ENCODE measurements at places on chromosomes 3 and 15.
A peak's percentile ranks its signal among the peaks of the same experiment; 100 is the strongest.

- DNase-seq, result no peak
Measured at GRCh38 chr3:36447061-36447460, 66.8 kb downstream of the STAC start.

GRCh38 chr3:168051531-168052471 is 43.9 kb downstream of the GOLIM4 start:
- DNase-seq, result peak; percentile 51

GRCh38 chr3:190175490-190175889 is 54.8 kb upstream of the P3H2 start:
- no peak for DNase-seq

DNA sequence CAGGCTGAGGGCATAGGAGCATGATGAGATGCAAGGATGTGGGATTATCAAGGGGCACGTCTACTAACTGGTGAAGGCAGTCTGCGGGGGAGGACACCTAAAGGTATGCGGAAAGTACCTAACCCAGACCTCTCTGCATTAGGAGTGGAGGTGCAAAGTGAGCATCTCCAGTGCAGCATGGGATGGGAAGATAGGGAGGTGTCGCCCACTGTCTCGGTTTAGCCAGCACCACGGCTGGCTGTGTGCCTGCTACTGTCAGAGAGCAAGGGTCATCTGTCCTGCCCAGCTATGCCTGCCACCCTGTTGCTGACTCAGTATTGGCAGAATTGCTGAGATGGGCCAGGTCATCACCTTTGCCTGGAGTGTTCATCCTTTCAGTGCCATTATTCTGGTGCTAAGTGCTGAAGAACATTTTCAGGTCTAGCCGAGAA is 40.1 kb downstream of the OXNAD1 start:
- DNase-seq, result no peak

GRCh38 chr3:56833536-56833935 is 31.8 kb upstream of the ARHGEF3 start:
- no peak for DNase-seq

DNA sequence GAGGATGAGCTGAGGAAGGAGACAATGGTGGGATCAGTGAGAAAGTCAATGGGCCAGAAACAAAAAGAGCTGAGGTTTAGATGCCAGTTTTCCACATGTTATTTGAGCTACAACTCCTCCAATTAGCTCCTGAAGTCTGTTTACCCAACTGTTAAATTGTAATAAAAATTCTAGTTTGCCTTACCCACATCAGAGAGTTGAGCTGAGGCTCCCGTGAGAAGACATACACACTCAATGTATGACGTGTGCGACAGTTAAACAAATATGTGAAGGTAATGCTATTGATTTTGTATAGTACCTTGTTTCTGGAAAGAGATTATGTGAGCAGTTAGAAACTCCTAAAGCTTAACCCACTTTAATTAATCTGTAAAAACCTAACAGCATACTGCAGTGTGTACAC is 318.1 kb upstream of the GRM7 start:
- DNase-seq, result no peak

DNA sequence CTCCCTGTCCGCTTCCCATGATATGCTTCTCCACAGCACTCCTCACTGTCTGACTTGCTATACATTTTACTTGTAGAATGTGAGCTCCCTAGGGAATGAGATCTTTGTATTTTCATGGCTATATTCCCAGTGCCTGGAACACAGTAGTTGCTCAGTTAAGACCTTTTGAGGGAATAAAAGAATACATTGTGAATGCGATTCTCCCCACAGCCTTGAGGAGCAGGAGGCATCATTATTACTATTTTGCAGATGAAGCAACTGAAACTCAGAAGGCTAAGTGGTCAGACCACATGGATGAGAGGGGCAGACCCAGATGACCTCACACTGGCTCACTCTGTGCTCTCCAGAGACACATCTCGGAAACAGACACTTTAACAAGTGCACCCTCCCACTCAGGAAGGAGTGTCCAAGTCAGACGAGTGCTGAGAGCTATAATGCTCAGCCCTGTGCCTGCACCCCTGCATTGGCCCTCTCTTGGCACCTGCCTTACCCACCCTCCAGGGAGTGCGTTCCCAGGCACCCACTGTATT is 46.8 kb downstream of the SST start:
- no peak for DNase-seq

DNA sequence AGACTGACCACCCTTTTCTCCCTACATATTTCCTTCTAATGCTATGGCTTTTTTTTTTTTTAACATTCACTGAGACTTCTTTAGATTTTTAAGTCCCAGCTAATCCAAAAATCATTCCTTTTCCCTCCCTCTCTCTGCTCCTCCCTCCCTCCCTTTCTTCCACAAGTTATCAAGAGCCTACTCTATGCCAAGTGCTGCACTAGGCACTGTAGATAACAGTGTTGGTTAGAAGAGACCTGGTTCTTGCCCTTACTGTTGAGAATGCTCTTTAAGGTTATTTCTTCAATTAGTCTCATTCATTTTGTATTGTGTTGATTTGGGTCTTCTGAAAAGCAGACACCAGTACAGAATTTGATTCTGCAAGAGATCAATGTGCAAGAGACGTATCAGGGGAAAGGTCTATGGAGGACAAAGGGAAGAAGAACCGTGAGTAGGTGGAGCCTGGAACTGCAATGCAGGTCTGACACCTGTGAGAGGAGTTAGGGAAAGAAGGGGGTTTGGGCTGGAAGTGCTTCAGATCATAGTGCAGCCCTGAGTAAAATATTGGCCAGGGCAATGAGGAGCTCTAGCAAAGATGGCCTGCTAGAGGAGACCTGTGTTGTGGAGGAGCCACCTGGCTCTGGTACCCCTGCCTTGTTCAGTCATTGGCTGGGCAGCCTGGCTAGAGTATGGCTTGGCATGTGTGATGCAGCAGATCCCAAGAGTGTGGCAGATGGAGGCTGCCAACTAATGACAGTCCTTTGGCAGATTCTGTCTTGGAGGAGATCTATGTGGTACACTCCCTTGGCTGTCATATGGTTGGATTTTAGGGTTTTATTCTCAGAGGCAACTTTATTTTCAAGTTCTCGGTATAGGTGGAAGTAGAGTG is 9.7 kb upstream of the PCOLCE2 start:
- no peak for DNase-seq

- DNase-seq, result peak; percentile 6
Measured at GRCh38 chr3:173065543-173065981, 75.5 kb downstream of the SPATA16 start.

DNA sequence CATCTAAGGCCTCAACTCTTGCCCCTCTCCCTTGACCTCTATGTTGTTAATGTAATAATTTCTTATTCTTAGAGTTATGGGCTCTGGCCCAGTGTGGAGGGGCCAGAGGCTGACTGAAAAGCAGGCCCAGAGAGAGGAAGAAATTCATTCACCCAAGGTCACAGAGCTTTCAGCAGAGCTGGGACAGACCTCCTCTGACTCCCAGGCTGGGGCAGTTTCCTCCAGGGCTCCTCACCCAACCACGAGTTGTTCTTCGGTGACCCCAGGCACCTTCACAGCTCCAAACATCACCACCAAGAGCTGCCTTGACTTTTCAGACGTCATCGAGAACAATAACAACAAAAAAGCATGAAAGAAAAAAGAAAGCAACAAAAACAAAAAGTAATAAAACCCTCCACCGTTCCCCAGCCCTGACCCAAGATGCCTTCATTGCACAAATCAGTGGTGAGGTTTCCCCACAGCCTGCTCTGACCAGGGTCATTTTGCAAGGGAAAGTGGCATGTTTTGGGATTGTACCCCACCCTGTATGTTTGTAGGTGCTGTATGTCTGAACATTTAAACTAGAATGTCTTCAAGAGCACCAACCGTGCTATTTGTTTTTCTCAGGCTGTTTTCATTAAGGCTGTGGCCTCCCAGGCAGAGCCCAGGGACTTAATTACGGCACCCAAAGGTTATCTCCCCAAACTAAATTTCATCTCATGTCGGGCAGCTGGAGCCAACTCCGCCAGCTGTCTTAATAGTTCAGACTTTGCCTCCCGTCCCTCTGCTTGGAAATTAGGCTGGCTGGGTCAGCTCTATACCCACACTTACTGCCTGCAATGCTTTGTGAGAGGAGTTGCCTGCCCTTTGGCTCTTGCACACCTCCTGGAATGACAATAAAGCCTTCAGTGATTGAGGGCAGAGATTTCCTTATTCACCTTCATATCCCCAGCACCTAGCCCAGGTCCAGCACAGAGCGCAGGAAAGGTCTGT is 173.8 kb downstream of the RPLP1 start:
- no peak for DNase-seq

DNA sequence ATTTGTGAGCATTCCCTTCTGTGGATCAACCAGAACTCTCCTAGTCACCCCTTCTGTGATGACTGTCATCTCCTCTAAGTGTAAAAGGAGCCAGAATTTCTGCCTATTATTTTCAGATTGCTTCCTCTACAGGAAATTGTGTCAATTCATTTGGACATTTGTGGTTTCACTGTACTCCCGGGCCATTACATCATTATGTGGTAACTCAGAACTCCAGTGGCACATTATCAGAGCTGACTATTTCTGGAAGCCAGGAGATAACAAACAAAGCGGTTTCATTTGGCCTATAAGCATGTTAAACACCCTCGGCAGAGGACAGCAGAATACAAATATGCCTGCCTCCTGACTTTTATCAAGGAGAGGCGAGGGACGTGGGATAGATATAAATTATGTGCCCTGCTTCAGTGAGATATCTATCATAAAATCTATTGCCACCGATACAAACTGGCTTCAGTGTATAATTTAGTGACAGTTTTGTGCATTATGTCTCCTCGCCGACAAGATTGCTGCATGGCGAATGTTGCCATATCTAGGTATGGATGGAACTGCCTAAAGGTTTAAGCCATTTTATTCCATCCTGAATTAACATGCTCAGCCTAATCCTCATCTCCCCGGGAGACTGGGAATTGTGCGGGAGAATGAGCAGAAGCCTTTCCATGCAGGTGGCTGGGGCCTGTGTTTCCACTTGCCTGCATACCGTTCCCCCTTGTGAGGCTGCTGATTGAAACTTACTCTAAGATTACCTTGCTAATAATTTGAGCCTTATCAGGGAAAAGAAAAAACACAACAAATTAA is 193.4 kb upstream of the SEMA6D start:
- DNase-seq, result no peak

GRCh38 chr3:195151402-195151801 is 119.6 kb downstream of the XXYLT1 start:
- no peak for DNase-seq

GRCh38 chr3:180563406-180563805 is 38.6 kb upstream of the TTC14 start:
- DNase-seq, result no peak

GRCh38 chr15:91491101-91491950 is 362.2 kb upstream of the SLCO3A1 start:
- DNase-seq, result no peak

- no peak for DNase-seq
Measured at GRCh38 chr15:77504306-77504705, 83.6 kb downstream of the HMG20A start.

DNA sequence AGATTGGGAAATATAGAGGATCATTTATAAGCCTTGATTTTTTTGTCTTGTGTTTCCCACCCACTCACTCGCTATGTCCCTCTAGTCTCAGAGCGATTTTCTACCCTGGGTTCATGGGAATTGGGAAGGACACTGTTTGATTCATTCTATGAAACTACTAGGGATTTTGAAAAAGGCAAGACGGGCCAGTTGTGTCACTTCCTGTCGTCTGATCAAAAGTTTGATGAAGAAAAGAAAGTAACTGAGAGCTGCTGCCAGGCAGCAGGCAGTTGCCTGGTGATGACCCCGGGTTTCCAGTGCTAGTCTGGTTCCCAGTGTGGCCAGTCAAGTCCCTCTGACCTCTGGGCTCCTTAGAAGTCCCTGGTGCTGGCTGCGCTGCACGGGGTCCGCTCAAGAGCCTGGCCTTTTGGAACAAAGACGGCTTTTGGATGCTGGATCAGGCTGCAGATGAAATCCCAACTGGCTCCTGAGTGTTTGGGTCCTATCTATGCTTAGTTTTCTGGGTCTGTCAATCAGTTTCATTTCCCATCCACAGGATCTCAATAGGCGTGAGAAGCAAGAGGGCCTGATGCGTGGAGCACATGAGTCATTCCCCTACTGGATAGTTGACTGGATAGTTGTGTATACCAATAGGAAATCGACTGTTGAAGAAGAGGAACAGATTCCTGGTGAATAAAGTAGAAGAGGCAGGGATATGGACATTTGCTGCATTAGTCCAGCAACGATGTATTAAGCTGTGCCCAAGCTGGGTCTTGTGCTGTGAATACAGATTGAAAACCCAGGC is 89.7 kb downstream of the EEFSEC start:
- no peak for DNase-seq
